ENCODE measurements at places on chromosomes 7 and 10.

DNA sequence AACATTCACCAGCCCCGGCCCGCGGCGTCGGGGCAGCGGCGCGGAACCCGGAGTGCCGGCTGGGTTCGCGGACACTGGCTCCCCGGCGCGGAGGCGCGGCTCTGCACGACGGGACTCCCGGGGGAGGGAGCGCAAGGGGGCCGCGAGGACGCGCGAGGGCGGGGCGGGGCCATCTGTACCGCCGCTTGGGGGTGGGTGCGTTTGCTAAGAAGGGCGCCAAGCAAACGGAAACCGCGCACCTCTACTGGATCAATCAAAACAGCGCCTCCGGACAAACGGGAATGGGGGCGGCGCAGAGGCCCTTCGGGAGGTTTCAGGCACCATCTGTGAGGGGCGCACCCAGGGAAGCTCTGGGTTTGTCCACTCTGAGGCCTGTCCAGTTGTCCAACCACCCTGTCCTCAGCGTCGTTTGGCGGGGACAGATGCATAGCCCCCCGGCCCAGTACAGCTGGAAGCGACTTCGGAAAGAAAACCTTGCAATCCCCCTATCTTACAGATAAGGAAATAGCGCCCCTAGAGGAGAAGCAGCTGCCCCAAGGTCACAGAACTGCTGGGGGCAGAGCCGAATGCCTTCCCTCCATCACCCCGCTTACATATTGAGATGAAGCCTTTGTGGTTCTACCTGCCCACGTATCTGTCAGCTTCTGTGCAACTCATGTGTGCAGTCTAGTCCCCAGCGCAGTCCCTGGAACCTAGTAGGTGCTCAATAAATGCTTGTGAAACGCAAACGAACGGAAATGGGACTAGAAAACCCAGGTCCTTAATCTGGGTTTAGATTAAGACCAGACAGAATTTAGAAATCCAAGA, 10.7 kb upstream of the SLIT1 start:
- peak; percentile 78 for DNase-seq

DNA sequence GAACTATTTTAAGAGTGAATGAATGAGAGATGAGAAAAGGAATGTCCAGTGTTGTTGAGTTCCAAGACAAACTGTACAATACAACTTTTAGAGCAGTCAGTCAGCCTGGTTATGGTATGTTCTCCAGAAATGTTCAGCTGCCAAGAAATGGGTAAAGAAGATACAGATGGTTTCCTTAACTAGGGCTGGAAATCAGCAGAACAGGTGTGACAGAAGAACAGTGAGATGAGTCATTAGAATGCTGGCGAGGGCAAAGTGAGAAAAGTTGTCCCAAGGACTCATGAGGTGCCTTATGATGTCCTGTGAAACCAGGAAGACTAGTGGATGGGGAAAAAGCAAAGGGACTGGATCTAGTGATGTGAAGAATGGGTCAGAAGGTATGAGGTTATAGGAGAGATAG, 20.8 kb upstream of the SEPTIN7 start:
- DNase-seq: no peak

DNA sequence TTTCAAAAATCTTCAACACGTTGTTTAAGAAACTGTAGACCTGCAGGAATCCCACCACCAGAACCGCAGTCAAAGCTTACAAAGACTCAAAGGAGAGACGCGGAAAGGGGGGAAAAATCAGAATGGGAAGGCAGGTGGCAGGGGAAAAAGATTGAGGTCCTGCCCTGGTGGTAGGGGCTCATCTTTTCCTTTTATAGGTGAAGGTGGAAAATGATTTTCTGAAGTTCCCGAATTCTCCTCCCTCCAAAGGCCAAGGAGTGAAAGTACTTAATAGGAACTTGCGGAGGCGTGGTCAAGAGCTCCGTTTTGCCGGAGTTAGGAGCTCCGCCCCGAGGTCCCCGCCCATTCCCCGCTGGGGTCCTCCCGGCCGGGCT, 724 bp downstream of the BBIP1 start:
- DNase-seq: peak; percentile 97

GRCh38 chr10:32323051-32323450, 23.9 kb downstream of the EPC1 start:
- DNase-seq: no peak

- DNase-seq: no peak
These were observed 1.1 kb upstream of the RABGEF1 start for GRCh38 chr7:66739477-66739876.

GRCh38 chr7:103735377-103735776, 254.1 kb downstream of the RELN start:
- no peak for DNase-seq

DNA sequence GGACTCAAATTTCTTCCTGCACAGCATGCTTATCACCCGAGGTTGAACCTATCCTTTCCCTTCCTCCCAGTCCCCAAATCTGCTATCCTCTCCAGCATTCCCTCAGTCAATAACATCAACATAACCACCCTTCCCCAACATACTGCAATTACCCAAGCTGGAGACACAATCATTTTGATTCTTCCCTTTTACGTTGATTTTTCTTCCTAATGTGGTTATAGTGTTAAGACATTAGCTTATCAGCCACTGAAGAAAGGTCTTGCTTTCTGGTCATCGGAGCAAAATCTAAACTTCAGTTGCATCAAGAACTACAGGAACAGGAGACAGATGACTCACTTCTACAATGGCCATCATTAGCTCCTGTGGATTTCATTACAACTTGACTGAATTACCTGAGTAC, 3.5 kb upstream of the HBP1 start:
- no peak for DNase-seq

DNA sequence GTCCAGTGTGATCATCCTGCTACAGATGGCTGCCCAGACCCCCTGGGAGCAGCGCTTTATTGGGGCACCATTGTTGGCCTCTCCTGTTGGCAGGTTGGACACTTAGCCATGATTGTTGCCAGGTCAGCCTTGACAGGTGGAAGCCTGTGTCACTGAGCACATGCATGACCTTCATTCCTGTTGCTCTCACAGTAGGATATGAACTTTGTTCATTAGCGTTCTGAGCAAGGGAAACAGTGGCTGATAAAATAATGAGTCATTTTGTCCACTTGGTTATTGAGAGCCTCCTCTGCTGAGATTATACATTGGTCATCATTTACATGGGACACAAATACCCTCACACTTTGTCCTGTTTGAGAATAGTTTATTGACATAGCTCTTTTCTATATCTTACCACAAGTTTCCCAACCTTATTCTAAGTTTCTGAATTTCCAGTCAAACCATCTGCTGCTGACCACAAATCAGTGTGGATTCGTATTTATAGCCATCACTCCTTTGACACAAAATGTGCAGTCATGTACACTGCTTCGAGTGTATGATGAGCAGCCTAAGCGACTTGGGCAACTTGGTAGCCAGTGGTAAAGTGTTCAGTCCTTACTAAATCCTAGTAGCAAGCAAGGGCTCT, 102.6 kb downstream of the TPST1 start:
- DNase-seq: no peak

DNA sequence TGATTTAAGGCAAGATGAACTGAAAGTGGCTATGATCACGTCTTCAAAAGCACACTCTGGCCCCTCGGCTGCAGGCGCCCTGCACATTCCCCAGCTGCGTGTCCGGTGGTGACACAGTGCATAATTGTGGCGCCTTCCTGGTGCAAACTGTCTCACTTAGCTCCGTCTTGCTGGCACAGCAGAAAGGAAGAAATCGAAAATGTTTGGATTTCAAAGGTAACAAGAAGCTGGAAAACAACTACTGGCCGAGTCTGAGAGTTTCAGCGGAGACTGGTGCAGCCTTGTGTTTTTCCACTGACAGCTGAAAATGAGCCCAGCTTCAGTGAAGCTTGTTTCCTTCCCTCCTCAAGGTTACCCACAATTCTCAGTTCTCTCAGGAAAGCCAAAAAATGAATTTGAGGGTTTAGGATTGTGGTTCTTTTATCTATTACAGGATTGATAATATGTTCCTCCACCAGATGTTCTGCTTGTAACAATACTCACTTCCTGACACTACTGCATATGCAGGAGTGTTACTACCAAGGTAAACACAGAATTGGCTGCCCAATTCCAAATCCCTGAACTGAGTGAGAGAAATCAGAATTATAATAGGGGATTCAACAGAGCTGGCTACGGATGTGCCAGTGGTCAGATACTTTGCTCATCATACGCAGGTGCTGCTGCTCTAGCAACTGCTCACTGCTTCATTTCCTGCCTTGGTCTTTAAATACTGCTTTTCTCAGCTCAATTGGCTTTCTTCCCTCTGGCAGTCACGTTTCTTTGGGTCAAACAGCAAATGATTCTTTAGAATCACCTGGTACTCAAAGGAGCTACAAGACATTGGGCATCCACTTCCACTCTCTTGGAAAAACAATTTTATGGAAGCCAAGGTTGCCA, 63.7 kb downstream of the TRUB1 start:
- no peak for DNase-seq

DNA sequence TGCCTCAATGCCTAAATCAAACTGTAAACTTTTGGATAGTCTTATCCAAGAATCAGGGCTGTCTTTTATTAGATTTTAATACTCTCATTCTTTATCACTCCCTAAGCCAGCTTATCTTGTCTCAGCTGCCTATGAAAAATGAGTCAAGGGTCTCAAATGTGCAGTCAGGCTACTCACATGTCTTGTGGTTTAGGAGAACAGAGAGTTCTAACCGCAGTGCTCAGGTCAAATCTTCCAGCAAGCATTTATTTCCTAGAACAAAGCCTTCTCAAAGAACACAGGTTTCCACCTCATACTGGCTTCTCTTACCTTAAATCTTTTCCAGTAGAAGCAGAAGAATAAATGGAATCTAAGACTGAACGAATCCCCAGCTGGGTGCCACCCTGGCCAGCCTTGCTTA, 23.5 kb downstream of the HTR5A start:
- no peak for DNase-seq

DNA sequence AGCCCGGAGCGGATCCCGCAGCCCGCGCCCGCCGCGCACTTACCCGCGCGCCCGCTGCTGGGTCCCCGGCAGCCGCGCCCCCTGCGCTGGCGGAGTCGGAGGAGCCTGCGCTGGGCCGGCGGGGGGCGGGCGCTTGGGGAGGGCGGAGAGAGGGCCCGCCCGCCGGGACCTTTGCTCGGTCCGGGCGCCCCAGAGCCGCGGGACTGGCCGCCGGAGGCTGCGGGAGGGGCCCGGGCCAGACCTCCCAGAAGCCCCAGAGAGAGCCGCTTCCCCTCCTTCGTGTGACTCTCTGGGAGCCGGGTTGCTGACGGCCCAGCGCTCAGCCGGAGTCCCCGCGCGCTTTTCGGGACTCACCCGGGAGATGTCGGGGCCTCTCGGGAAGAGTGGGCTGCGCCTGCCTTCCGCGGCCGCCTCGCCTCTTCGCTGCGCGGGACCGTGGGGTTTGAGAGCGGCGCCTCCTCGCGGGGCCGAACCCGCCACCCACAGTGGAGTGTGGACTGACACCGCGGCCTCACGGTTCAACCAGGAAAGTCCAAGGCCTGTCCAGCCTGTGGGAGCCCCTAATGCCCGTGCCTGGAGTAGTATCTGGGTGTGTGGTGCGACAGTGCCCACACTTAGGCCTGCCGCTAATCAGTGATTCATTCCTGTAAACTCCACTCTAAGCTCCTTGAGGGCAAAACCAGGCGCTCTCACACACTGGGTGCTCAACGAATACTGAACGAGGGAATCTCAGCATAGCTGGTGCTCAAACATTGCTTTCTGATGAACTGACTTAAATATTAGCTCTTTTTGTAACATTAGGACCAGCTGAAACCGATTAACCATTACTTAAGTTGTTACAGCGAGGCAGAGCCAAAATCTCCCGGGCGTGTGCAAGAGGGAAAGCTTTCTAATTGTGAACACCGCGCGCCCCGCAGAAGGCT, at the start of gene GSDME:
Gene GSDME, minus strand, starts transcription at position 112 of the 923 bp plus-strand sequence. CDS start 7,690 bp downstream, outside the sequence.
- DNase-seq: peak; percentile 77

DNA sequence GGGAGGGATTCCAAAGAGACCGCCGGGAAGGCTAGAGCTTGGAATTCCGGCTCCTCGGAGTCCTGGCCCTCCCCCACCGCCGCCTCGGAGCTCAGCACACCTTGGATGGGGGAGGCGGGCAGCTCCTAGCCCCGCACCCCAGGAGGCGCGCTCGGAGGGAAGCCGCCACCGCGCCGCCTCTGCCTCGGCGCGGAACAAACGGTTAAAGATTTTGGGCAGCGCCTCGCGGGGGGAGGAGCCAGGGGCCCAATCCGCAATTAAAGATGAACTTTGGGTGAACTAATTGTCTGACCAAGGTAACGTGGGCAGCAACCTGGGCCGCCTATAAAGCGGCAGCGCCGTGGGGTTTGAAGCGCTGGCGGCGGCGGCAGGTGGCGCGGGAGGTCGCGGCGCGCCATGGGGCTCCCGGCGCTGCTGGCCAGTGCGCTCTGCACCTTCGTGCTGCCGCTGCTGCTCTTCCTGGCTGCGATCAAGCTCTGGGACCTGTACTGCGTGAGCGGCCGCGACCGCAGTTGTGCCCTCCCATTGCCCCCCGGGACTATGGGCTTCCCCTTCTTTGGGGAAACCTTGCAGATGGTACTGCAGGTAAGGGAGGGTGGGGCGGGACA, at the start of gene CYP26A1:
Gene CYP26A1, plus strand, starts transcription at position 355 of the 608 bp plus-strand sequence. Its CDS starts 42 bp downstream, at position 397.
- DNase-seq: no peak

- no peak for DNase-seq
These were observed 88.9 kb downstream of the SCRN1 start for GRCh38 chr7:29900745-29901144.

GRCh38 chr10:43122096-43122495, 16.1 kb upstream of the CSGALNACT2 start:
- DNase-seq: no peak

DNA sequence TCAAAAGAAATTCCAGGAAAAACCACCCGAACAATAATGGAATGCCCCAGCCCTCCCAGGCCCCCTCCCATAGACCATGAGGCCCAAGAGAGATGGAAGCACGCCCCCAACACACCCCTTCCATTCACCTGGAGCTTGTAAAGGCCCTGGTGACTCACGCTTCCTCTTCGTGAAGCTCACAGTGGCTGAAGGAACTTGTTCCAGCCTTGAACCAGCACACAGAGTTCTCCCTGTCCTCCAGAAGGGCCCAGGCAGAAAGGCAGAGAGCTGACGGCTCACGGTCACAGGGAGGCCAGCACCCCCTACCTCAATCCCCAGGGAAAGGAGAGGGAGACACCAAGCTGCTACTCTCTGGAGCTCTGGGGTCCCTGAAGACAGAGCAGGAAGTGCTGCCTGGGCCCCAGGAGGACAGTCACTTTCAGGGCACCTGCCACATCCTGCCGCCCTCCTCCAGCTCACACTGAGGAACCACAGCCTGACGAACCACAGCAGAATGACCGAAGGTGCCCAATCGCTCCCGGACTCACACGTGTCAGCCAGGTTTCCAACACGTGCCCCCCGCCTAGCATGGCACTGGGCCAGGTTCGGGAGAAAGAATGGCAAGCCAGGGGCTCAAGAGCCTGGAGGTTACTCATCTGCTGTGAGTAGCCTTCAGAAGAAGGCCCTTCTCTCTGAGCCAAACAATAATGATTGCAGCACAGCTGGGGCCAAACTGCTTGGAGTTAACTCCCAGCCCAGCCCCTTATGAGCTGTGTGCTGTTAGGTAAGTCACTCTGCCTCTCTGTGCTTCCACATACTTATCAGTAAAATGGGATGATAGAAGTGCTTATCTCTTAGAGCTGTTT, 52.8 kb downstream of the DLG5 start:
- no peak for DNase-seq

GRCh38 chr7:20064181-20064970, 152.8 kb downstream of the MACC1 start:
- DNase-seq: no peak
